ENCODE measurements at places on chromosomes 7 and 10. TPM values are rescaled to one million over a fixed set of nuclear protein-coding genes. Genes with fewer than 3 reads are reported as not detected.

CPN1 gene
- not detected for total RNA-seq

KNDC1 gene
- total RNA-seq = 1.7 TPM

CC2D2B gene
- total RNA-seq = 1.1 TPM

FAM149B1 gene
- total RNA-seq = 7.7 TPM

ANKRD7 gene
- total RNA-seq = not detected

FRMPD2 gene
- total RNA-seq = not detected
